ENCODE measurements at places on chromosomes 2 and 18.

- DNase-seq: no peak
Observed at GRCh38 chr2:43280994-43281393, 54.6 kb upstream of the ZFP36L2 start.

DNA sequence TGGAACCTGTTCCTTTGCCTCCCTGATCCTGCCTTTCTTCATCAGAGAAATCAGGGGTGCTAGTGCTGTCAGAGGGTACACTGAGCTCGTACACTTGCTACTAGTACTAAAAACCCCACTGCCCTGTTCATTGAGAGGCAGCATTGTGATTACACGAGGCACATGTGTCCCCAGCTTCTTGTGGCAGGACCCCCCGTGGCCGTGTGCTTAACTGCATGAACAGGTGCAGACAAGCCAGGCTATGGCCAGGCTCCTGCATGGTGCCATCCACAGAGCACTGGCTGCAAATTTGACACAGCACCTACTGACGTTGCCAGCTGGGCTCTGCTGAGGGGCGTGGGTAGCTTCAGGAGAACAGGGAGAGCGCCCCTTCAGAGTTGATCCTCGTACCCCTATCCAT, 248.4 kb downstream of the GLI2 start:
- DNase-seq: no peak

GRCh38 chr2:127029350-127030051, 77.5 kb downstream of the BIN1 start:
- no peak for DNase-seq

DNA sequence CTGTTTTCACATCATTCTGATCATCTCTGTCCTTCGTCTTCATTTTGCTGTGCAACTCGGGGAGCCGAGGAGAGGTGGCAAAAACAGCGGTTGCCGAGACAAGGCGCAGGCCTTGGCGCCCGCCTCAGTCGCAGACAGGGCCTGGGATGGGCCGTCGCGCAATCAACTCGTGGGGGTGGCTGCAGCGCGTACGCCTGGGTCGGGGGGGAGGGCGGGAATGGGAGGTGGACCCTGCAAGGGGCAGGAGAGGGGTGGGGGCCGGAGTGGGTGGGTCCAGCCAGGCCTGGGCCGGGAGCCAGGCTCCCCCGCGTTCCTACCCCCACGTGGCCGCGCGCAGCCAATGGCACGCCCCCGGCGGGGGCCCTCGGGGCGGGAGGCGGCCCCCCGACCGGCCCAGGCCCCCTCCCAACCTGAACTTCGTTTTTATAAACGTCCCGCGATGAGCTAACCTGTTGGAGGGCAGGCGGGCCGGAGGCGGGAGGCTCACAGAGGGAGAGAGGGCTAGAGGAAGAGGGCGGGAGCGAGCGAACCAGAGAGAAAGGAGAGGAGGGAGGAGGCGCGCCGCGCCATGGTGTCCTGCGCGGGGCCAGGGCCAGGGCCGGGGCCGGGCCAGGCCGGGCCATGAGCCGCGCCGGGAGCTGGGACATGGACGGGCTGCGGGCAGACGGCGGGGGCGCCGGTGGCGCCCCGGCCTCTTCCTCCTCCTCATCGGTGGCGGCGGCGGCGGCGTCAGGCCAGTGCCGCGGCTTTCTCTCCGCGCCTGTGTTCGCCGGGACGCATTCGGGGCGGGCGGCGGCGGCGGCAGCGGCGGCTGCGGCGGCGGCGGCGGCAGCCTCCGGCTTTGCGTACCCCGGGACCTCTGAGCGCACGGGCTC, at the start of gene HOXD13:
Gene HOXD13 (plus strand): TSS at position 452 of the 875 bp plus-strand sequence. CDS start 170 bp downstream, at position 622.
- DNase-seq: peak; percentile 79

DNA sequence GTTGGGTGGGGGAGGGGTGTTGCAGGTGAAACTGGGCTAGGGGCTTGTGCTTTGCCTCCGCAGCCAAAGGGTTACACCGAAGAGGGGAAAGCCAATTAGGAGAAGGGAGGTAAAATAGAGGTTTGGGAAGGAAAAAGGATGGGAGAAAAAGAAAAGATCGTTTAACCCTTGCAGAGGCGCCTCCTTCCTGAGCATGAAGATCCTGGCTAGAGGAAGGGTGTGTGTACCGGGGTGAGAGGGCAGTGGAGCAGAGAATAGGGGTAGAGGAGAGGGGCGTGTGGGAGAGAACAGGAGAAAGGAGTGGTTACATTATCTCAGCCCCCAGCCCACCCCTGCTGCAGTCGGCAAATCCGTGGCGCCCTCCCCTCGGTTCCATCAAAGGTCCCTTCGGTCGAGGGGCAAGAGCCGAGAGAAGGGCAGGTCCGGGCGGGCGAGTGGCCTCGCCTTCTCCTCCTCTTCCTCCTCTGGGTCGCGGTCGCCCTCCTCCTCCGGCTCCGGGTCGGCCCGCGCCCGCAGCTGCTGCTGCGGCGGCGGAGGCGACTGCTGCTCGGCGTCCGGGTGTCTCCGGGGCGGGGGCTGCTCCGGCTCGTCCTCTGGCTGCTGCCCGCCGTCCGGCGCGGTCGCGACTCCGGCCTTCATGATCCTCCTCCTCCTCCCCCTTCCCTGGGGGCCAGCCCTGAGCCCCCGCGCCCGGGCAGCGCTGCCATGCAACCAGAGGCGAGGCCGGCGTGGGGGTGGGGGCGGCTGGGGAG, 1.1 kb downstream of the MARCHF4 start:
- DNase-seq: peak; percentile 65

GRCh38 chr2:99900556-99900955, 241.8 kb downstream of the AFF3 start:
- no peak for DNase-seq

DNA sequence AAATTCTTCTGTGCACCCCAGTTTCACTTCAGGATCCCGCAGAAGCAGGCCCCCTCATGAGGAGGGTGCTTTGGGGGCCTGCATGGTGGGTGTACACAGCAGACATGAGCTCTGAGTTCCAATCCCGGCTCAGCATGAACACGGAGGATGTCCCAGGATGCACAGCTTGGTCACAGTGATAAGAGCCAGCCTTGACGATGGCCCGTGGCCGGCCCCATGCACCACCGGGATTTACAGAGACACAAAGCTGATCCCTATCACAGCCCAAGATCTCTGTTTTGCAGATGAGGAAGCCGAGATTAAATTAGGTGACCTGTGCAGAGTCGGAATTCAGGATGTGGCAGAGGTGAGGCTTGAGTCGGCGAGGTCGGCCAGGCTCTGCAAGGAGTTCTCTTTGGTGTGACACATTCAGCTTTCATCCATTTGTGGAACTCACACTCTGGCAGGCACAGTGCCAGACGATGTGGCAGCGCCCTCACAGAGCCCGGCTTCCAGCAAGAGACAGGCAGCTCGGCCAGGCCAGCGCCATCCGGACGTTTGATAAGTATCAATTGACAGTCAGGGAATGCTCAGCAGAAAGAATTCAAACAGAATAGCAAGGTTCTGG, 456.3 kb upstream of the MYT1L start:
- no peak for DNase-seq

GRCh38 chr2:108907822-108908712, 81.0 kb downstream of the EDAR start:
- no peak for DNase-seq

GRCh38 chr2:20178249-20178607, 46.7 kb downstream of the SDC1 start:
- no peak for DNase-seq

DNA sequence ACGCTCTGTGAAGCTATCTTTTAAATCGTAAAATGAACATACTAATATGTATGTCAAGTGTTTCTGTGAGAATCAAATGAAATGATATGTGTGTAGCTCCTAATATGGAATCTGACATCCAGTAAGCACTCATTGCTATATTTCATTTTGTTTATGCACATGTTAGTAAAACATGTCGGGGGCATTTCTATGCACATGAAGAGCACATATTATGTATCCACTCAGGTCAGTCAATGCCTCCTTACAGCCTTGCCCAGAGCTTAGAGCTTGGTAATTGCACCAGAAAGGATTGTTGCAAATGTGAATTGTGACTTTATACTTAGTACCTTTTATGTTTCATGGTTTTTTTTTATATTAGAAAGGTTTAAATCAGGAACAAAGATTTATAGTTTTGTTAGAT, 463.7 kb upstream of the HNMT start:
- no peak for DNase-seq

DNA sequence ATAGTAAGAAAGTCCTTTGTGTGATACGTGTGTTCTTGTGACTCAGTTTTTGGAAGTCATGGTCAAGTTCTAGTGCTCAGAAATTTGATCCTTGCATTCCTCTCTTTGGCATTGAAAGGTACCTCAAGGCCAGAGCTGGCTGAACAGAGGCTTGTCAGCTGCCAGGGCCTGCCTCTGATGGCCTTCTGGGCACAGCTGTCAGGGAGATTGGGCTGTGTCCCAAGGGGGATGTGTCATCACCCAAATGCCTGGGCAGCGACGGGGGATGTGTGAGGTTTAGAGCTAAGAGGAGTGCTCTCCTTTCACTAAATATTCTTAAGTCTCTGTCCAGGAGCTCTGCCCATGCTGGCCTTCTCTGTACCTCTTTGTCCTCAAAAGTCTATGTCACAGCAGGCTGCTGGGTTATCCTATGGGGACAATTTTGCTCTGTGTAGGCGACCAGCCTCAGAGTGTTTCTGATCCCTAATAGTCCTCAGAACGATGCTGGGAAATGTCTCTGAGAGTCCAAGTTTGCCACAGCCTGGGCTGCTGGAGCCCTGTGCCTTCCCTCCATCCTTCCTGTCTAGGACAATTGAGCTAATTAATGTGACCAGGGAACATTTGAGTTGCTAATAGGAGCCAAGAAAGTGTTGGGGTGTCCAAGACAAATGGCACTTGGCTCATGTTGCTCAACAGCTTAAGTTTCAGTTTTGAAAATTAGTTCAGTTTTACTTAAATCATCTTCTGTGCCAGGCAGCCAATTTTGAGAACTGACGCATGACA, 115.4 kb upstream of the ZNF521 start:
- DNase-seq: peak; percentile 46

DNA sequence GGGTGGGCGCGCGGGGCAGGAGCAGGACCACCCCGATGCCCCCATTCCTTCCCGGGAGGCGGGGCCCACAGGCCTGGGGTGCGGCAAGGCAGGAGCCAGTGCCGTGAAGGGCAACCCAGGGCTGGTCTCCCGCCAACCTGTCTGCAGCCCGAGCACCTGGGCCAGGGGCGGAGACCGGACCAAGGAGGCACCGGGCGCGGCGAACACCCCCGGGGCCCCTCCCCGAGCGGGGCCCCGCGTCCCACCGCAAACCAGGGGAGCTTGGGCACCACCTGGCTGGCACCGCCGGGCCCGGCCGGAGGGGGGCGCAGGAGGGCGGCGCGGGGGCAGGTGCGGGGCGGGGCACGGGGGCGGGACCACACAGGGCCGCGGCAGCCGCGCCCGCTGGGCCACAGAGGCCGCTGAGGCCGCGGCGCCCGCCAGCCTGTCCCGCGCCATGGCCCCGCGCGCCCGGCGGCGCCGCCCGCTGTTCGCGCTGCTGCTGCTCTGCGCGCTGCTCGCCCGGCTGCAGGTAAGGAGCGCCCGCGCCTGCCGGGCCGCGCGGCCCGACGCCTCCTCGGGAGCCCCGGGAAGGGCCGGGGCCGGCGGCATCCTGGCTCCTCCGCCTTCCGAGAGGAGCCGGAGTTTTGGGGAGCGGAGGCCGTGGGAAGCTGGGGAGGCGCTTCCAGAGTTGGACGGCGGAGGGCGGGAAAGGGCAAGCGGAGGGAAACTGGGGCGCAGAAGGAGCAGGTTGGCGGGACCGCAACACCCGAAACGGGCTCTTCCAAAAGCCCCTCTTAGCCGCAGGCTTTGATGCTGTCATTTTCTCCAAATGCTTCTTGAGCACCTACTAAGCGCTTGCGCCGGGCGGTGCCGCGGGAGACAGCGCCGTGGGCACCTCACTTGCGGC, at the start of gene TNFRSF11A:
Gene TNFRSF11A (plus strand): TSS at position 394 of the 889 bp plus-strand sequence. CDS start 43 bp downstream, at position 437.
- DNase-seq: peak; percentile 44

All from GM23248 (cell line).